ENCODE measurements at places on chromosomes 3 and 15.

DNA sequence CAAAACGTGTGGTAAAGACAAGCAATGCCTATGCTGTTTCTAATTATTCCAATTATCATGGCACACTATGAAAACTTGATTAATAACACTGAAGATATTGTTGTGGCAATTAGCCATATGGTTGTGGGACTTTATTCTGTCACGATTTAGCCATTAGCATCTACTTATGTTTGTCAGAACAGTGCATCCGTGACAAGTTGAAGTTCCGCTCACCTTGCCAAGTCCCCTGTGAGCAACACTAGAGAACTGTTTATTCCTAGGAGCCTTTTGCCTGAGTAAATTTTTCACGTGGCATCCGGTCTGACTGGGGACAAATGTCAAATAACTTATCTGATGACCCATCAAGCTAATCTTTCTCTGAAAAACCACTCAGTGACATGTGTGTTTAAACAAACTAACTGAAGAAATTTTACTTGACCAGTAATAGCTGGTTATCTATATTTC, 403.3 kb downstream of the TBC1D5 start:
- no peak for DNase-seq

DNA sequence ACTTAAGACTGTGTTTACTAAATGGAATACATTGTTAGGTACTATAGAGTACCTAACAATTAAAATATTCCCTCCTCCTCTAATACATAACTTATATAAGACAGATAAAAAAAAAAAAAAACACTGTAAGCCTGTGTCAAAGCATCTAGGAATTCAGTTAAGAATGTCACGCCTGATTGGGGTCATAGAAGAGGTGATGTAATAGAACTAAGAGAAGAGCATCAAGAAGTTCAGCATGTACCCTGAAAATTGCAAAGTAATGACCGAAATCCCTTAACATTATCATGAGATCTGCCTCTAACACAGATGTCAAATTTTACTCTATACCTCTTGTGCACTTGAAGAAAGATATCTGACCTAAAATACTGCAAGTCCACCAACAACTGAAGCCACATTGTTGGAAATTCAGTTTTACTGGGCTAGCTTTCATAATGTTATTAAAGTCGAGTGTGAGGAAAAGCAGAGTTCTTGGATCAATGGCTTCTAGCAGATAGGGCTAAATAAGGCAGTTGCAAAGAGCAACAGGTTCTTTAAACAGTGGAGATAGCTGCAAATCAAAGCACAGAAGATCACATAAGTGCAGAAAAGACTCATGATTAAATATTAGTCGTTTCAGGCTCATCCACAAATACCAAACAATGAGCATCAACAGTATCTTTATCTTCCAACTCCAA, 75.0 kb downstream of the TBL1XR1 start:
- no peak for DNase-seq

GRCh38 chr15:57752436-57752835, 45.9 kb downstream of the POLR2M start:
- DNase-seq, result no peak

GRCh38 chr3:50299638-50299928, 378 bp upstream of the HYAL3 start:
- no peak for DNase-seq

DNA sequence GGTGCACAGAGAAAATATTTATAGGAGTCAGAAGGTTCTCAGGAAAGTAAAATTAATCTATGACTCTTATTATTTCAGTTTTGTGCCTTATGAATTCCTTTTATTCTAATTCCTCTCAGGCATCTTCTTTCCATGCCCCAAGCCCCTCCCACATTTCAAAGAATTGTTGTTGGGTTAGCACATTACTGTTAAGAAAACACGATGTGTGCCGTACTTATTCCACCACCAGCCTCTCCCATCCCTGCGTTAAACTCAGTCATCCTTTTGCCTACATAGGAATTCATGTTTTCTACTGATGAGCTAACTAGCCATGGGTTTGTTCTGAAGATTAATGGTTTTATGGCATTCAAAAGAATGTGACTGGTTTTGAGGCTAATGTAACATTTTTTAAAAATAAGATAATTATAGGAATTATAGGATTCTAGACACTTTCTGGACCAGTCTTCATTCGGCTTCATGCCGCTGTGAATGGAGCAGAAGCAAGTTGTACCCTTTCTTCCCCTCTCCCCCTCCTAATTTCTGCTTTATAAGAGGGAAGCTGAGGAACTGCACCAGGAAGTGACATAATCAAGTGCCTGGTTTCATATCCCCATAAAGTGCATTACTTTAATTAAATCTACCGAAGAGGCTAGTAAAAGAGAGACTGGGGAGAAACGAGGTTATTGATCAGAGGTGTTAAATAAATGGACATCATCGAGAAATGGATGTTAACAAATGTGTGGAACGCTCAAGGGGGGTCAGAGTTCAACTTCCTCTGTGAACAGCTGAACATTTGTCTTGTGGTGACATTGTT, 12.3 kb upstream of the MB21D2 start:
- DNase-seq, result peak; percentile 89

DNA sequence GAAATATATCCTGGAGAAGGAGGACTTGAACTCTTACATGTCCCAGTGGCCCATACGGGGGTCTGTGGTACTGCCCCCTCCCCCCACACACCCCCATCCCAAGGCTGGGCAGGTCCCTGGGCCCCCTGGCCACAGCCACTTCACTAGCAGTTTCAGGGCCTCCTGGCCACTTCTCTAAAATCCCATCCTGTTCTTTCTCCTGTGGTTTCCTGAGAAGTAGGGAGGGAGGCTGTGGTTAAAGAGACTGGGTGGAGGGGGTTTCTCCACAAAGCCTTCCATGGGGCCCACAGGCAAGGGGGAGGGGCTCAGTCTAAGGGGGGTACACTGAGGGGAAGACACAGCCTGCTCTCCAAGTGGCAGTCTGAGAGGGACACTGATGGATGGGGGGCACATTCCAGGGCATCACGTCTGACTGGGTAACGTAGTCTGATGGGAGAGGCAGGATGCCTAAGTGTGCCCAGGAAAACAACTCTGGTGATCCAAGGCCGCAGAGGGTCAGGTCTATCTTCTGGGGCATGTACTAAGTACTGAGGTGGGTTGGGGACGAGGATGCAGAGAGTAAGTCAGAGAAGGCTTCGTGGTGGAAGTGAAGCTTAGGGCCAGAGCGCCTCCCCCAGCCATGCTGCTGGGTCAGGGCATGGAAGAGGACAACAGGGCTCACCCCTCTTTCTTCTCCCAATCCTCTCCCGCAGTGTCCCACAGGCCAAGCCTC, 48.0 kb upstream of the C15orf39 start:
- DNase-seq, result no peak

GRCh38 chr3:135867911-135868310, 97.6 kb upstream of the PPP2R3A start:
- DNase-seq, result no peak

DNA sequence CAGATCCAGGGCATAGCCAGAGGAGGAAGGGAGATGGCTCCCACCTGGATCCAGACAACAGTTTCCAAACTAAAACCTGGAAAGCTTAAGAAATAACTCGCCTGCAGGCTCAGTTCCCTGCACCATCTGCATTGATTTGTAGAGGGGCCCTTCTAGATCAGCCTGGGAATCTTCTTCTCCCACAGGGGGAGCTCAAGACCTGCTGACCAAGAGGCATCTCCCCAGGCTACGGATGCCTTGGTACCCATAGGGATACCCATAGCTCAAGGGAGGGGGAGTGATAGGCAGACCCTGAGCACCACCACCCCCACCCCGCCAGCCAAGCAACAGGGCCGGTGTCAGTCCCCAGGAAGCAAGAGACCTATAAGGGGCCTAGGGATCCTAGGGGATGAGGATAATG, 28.0 kb upstream of the DCLK3 start:
- DNase-seq, result peak; percentile 24

DNA sequence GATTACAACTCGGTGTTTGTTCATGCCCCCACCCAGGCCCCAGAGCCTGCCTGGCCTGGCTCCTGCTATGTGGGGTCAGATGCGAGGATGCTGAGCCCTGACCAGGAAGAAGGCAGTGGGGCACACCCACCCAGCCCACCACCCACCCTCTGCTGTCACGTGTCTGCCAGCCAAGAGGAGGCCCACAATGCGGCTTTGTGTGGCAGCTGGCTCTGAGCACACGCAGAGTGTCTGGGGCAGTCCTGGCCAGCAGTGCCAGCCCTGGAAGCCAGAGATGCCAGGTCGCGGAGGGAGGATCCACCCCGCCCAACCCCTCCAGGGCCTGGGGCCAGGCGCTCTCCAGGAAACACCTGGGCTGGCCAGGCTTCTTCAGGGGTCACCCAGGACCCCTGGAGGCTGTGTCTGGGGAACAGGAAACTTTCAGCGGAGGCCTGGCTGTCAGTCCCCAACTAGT, 26.4 kb upstream of the KLF13 start:
- DNase-seq, result no peak

GRCh38 chr3:177262396-177262795, 65.1 kb upstream of the TBL1XR1 start:
- DNase-seq, result peak; percentile 22

GRCh38 chr3:33117461-33117860, 3.6 kb downstream of the CRTAP start:
- no peak for DNase-seq

DNA sequence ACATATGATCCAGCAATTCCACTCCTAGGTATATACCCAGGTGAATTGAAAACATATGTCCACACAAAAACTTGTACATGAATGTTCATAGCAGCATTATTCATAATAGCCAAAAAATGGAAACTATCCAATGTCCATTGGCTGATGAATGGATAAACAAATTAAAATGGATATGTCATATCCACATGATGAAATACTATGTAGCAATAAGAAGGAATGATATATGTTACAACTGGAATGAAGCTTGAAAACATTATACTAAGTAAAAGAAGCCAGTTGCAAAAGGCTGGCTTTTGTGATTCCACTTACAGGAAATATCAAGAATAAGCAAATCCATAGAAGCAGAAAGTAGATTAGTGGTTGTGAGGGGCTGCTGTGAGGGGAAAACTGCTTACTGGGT, 33.7 kb downstream of the BNC1 start:
- DNase-seq, result peak; percentile 45

DNA sequence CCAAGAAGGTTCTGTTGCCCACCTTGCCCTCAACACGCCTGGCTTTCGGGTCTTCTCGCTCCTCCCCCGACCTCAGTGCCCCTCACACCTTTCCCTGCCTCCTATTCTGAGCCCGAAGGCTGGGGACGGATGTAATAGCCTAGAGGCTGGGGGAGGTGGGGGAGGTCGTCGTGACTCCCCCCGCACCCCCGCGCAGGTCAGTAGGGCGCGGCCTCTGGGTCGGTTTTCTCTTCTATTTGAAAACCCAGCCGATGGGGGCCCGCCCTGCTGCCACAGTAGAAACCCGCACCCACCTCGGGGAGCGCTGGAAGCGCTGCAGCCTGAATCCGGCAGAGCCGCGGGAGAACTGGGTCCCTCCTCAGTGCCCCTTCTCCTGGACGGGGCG, 1.0 kb upstream of the RBPMS2 start:
- DNase-seq, result no peak

GRCh38 chr3:18680758-18681157, 255.6 kb upstream of the SATB1 start:
- DNase-seq, result no peak

DNA sequence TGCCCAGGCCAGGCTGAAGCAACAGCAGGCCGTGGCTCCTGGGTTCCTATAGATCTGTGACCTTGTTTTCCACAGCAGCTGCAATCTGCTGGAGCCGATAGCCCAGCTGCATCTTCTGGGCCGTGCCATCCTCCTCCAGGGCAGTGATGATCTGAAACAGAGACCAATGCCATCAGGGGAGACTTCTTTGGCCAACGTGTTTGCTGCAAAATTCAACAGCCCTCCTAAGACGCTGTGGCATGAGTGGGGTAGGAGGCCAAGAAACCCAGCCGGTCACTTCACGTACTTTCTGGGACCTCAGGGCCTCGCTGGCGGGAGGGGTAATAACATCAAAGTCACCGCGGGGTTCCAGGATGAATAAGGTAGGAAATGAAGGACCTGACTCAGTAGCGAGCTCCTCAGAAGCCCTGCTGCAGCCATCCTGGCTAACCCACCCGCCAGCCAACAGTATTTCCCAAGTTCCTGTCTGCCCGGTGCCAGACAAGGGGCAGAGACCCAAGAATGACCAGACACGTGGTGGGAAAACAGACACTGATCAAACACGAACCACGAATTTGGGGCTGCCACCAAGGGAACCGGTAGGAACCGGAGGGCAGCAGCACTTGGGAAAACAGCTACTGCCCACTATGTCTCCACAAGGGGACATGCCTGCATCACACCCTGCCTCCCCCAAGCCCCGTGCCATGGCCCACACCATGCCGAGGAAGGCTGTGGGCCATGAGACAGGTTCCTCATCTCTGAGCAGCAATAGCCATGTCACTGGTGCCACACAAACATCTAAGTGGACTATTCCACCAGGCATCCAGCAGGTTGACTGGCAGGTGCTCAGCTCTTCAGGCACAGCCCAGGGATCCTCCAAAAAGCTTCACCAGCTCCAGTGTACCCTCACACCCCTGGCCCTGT, 25.2 kb downstream of the PLXNB1 start:
- no peak for DNase-seq

DNA sequence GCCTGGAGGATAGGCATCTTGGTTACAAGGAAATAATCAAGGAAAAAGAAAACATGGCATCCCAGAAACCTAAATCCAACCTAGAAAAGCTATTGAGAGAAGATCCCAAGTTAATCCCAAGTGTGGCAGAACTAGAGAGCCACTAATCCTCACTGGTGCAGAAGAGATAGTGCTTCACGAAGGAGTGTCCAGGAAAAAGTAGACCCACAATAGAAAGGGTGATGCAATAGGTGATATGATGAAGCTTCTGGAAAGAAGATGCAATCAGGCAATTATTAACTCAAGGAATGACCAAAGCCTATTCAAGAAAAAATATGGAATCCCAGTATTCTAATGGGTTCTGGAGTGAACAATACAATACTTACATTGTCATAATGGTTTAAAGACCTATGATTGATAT, 95.2 kb downstream of the AQP9 start:
- DNase-seq, result no peak

DNA sequence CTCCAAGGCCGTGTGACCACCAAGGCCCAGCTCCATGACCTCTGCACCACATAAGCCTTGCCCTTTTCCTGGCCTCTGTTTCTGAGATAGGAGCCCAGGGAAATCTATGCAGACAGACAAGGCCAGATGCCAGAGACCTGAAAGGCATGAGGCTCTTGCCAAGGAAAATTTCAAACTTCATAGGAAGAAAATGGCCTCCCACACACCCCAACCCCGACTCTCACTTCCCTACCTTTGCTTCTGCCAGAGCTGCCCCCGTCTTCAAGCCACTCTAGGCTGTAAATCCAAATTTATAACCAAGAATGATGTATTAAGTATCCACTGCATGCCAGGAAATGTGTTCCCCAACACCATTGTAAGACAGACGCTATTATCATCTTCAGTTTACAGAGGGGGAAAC, 65.5 kb upstream of the HRH1 start:
- no peak for DNase-seq

GRCh38 chr3:8856071-8856470, 86.7 kb upstream of the OXTR start:
- DNase-seq, result no peak

Data from fibroblast of skin of right biceps (primary cell).